Common myeloid progenitor, CD34-positive (primary cell): ENCODE measurements at places on chromosomes 7 and 10.
A peak's percentile ranks its signal among the peaks of the same experiment; 100 is the strongest.

- no peak for DNase-seq
Measured at GRCh38 chr10:96325719-96326373, 21.6 kb downstream of the DNTT start.

- DNase-seq = peak; percentile 58
Measured at GRCh38 chr7:1664711-1665548, 5.1 kb upstream of the ELFN1 start.

DNA sequence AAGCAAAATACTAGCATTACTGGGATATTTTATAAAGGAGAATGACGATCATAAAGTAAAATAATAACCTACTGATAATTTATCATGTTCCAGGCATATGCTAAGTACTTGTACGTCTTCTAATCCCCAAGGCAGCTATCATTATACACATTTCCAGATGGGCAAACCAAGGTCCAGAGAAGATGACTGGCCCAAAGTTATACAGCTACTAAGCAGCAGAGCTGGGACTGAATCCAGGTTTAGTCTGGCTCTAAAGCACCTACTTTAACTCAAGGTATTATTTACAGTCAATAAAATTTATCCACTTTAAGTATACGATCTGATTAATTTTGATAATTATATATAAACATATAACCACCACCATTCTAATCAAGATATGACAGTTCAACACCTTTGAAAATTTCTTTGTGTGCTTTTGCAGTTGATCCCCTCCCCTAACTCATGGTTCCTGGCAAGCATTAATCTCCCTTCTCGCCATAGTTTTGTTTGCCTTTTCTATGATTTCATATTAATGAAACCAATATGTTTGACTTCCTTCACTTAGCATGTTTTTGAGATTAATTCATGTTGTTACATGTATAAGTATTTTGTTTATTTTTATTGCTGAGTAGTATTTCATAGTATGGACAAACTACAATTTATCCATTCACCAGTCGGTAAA is 126.7 kb downstream of the CPEB3 start:
- DNase-seq = no peak

DNA sequence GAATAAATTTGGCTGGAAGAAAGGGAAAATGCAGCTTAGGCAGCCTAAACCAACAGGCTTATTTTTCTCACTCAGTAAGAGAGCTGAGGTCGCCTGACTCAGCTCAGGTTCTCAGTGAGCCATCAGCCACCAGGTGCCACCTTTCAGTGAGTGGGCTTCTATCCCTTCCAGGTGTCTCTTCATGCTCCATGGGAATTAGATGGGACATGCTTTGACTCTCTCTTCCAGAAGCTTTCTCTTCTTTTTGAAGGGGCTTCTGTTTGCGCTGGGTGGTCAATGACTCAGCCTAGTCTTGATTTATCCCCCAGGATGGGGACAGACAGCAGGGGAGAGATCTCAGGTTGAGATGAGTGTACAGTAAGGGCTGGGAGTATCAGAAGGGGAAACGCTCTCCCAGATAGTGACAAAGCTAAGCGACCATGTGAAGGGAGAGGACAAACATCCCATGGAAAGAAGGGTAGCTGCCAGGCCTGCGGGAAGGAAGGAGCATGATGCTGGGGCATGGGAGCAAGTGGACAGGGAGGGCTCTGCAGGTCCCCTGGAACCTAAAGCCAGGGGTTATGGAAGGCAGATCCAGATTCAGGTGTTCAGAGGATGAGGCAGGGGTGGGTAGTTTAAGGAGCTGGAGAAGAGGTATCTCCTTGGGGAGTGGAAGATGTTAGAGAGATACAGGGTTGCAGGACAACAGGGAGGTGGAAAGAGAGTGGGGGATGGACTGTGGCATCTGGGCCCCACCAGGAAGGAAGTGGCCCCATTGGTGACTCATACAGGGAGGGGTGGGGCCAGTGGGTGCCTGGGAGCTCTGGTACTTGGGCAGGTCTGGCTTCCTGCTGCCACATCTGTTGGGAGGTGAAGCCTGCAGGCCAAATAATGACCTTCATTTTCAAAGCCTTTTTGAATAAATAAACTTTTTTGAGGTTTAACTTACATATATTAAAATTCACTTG is 32.5 kb downstream of the OGDH start:
- peak; percentile 91 for DNase-seq

GRCh38 chr7:126727930-126728391 is 524.8 kb downstream of the GRM8 start:
- DNase-seq = peak; percentile 22
